ENCODE measurements at places on chromosomes 5 and 9.

DNA sequence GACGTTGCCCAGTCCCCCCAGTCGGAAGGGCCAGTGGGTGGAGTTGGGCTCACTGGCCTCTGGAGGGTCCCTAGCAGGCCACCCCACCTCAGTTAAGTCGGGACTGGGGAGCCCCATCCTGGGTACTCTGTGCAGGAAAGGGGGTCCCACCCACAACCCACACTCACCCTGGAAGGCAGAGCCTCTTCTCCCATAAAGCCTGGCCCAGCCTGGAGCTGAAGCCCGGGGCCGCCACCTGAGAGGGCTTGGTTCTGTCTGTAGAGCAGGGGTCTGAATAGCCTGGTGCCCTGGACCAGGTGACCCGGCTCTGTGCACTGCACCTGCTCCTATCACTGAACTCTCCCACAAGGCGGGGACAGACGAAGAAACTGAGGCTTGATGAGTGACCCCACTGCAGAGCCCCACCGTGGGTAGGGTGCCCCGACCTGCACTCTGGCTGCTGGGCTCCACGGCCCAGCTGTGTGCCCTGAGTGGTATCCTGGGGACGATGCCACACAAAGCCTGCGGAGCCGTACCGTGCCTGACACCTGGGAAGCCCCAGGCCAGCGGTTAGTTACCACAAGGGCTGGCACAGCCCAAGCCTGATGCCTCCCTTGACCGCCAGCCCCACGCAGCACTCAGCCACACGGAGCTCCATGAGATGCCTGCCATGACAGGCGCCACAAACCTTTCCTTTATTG, 7.3 kb downstream of the PTGES2 start:
- no peak for DNase-seq

DNA sequence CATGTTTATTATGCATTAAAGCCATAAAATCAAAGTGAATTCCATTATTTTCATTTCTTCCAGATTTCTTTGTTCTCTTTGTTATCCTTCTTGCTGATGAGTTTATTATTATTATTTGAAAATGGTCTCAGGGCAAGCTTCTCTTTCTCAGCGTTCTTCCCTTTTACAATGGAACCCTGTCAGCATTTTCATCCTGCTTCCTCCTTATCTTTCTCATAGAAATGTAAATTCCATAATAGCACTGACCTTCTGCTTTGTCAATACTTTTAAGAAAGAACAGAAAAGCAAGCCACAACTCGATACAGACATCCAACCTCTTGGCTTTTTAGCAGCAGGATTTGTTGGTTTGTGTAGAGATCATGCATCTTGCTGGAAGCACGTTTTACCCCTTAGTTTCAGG, 114.0 kb upstream of the BASP1 start:
- no peak for DNase-seq

- DNase-seq: no peak
Measured at GRCh38 chr9:4792054-4792571, 631 bp upstream of the RCL1 start.

GRCh38 chr9:104858271-104858670, 69.7 kb downstream of the ABCA1 start:
- DNase-seq: no peak
